Esophagus (tissue), 2 donors: ENCODE measurements at places on chromosomes 12 and 14. TPM values are rescaled to one million over a fixed set of nuclear protein-coding genes. Genes with fewer than 3 reads are reported as not detected.

Gene OR2AP1
- not detected for polyA plus RNA-seq

Gene CELA1
- not detected for polyA plus RNA-seq

Gene RALGAPA1
- 10.5 TPM for polyA plus RNA-seq

Gene NYNRIN
- polyA plus RNA-seq = 5.6 TPM

Gene GPR135
- polyA plus RNA-seq = 0.43 TPM

Gene AMHR2
- 0.08 TPM for polyA plus RNA-seq

Gene GZMH
- 1.9 TPM for polyA plus RNA-seq

Gene FGD4
- polyA plus RNA-seq = 3.7 TPM

Gene PHLDA1
- polyA plus RNA-seq = 84.1 TPM

Gene ADAM20
- 0.06 TPM for polyA plus RNA-seq

Gene OSBPL8
- polyA plus RNA-seq = 9.3 TPM

Gene WDHD1
- polyA plus RNA-seq = 2.5 TPM

Gene SERPINA3
- 8.9 TPM for polyA plus RNA-seq

Gene BEGAIN
- 0.28 TPM for polyA plus RNA-seq

Gene RAPGEF3
- polyA plus RNA-seq = 23.2 TPM

Gene NDRG2
- 131 TPM for polyA plus RNA-seq

Gene SIX4
- 0.07 TPM for polyA plus RNA-seq

Gene FZD10
- polyA plus RNA-seq = 18.7 TPM

Gene PPP4R4
- 0.08 TPM for polyA plus RNA-seq

Gene CDK4
- 22.1 TPM for polyA plus RNA-seq

Gene TSPAN11
- polyA plus RNA-seq = 0.42 TPM

Gene SRRM4
- polyA plus RNA-seq = under 0.01 TPM

Gene TRAF3
- polyA plus RNA-seq = 3.8 TPM

Gene LRTM2
- polyA plus RNA-seq = not detected

Gene DENND5B
- 0.33 TPM for polyA plus RNA-seq

Gene CLEC1A
- 1.2 TPM for polyA plus RNA-seq

Gene FOXG1
- 0.10 TPM for polyA plus RNA-seq
